Thoracic aorta (tissue), 2 donors: ENCODE measurements at places on chromosomes 7 and 10. TPM values are rescaled to one million over a fixed set of nuclear protein-coding genes. Genes with fewer than 3 reads are reported as not detected.

- H3K4me3 ChIP-seq: no peak overlapping the region
- no peak for DNase-seq
- H3K4me1 ChIP-seq: peaks cover 57% of the 10 kb centered on the region
- no peaks in the 10 kb centered on the region for H3K36me3 ChIP-seq
Measured at GRCh38 chr10:14652067-14652466, 122.6 kb downstream of the FAM107B start.

- no peak overlapping the region for H3K27ac ChIP-seq
- H3K36me3 ChIP-seq: no peaks in the 10 kb centered on the region
- no peak overlapping the region for H3K4me3 ChIP-seq
- no peaks in the 10 kb centered on the region for H3K27me3 ChIP-seq
- DNase-seq: no peak
Measured at GRCh38 chr7:82313269-82313668, 130.3 kb downstream of the CACNA2D1 start.

TMEM176B gene
- total RNA-seq: 25.2 TPM

ZMYND11 gene
- 56.9 TPM for total RNA-seq
